ENCODE measurements at places on chromosomes 1 and 21.

DNA sequence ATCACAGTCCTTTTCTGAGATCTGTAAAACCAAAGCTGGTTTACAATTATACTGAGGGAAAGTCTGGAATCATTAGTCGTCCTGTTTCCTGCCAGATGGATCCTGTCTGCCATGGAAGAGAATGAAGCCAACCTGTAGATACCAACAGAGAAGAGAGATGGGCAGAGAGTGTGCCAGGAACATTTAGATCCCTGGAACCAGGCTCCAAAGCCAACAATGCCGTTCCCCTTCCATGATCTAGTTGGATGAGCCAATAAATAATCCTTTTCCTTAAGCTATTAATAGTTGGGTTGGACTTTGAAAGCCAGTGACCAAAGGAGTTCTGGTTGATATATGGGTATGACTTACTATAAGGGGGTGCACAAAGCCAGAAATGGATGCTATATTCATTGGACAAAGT, 15.0 kb downstream of the CAPN8 start:
- no peak for ATAC-seq

- peak; percentile 40 for ATAC-seq
Observed at GRCh38 chr1:231866392-231867331, 240.1 kb downstream of the DISC1 start.

- ATAC-seq = no peak
Observed at GRCh38 chr21:42343556-42343955, 7.2 kb downstream of the TFF2 start.

DNA sequence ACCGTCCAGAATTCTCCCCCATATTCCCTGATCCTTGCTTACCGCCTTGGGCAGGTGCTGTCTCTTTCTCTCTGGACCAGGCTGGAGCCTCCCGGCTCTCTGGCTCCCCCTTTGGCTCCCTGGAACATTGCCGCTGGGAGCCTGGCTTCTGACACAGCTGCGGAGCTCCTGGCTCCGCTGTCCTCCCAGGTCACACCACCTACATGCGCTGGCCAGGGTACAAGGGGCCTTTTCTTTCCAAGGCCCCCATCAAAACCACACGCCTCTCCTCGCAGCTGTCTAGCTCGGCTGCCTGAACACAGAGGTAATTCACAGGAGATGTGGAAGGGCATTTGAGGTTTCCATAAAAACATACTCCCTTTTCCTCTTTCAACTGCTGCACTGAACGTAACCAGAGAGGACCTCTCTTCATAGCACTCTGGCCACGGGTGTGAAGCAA, 7.5 kb upstream of the ZNF648 start:
- peak; percentile 61 for ATAC-seq

DNA sequence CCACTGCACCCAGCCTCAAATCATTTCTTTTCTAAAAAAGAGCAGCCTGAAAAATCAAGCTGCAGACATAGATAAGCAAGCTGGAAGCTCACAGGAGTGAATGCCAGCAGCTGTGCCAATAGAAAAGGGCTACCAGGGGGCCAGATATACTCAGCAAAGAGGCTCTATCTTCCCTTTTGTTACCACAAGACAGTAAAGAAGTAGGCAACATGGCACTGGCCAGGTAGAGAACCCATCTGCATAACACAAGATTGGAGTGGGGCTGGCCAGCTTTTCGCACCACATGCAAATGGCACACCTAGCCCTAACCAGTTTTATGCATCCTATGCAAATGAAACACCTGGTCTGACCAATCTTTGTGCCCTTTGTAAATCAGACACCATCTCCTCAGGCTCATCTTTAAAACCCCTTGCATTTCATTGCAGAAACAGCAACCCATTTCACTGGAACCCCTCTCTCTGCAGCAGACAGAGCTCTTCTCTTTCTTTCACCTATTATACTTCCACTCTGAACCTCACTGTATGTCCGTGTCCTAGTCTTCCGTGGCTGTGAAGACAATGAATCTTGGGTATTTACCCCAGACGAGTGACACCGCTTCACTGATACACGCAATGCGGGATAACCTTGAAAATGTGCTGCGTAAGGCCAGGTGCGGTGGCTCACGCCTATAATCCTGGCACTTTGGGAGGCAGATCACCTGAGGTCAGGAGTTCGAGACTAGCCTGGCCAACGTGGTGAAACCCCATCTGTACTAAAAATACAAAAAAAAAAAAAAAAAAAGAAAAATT, 15.1 kb downstream of the CASP9 start:
- no peak for ATAC-seq

DNA sequence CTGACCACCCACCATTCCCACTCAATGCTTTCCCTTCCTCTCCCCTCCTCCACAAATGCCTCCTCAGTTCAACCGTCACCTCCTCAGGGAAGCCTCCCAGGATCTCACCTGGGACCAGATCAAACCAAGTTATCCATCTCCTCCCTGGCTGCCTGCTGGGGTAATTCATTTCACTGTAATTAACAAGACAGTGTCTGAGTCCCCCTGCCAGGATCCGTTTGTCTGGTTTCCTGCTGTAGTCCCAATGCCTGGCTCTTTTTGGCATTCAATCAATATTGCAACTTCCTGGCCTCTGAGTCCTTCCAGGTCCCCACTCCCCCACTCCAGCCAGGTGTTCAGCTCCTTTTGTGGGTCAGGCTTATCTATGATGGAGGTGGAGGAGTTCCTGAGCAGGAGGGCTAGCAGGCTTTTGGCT, 687.7 kb downstream of the PTPRU start:
- no peak for ATAC-seq

DNA sequence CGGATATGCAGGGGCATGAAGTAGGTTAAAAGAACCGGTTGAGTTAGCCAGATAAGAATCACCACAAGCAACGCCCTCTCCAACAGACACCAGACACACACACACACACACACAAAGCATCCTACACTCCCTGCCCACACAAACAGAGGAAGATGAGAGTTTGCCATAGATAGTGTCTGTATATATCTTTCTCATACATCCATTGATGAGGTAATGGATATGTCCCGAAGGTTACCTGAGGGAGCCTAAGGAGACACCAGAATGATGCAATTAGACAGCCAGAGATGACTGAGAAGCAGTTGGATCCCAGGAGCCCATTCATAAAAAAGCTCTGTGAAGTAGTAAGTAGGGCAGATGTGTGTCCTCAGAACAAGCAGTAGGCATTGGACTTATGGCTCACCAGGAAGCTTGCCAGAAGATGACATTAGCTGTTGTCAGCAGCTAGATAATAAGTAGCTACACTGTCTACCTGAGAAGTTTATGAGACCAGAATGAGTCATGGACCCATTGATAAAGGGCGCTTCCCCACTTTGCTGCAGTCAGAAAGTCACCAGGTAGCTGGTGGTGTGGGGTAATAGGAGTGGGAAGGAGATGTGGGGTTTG, 247.0 kb downstream of the KCNT2 start:
- ATAC-seq = no peak

Measured in gastroesophageal sphincter (tissue), 4 donors.